Activated B cell treated with CpG ODN at 0.5 μM for 24 hours (primary cell): ENCODE measurements at places on chromosomes 7 and 10. TPM values are rescaled to one million over a fixed set of nuclear protein-coding genes. Genes with fewer than 3 reads are reported as not detected.

The SLC26A5 gene
- not detected in 2 replicates for total RNA-seq

DNA sequence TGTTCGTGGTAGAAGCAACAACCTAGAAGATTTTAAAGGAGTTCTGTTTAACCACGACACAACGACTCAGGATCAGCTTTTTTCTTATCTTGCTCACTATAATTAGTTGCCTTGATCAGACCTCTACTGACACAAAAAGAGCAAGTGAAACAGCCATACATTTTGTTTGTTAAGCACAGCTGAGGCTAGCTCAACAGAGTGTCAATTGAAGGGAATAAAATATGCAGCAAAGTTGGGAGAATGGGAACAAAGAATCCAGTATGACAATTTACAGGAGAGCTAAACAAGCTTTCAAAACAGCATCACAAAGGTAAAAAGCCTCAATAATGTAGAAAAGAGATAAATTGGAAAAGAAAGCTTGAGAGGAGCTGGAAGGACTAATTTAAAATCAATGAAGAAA lies 40.5 kb upstream of the HERPUD2 start:
- DNase-seq, result no peak

DNA sequence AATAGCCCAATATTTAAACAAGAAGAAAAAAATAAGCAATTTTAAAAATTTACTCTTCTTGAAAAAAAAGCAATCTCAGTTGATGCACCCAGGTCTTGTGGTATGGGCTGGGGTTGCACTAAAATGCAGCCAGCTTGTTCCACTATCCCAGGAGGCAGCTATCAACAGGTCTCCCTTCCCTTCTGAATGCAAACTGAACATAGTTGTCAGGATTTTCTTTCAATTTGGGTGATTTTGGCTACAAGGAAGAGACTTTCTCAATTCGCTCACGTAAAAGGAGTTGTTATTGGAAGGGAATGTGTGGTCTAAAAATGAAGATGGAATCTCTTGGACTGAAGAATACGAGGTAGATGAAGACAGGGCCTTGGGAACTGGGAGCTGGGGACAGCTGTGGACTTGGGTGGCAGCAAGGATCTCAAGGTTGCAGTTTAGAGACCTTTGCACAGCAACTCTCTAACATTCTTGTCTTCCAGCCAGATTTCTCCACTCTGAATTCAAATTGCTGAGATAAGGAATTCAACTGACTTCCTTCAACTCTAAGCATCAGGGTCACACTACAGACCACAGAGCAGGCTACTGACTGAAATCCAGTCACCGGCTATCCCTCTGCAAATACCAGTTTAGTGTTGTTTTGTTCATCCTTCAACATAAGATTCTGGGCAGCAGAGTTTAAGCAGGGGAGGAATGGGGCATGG lies 3.1 kb upstream of the TMEM26 start:
- DNase-seq, result no peak

The GPR26 gene
- not detected in 2 replicates for total RNA-seq

- DNase-seq, result no peak
Observed at GRCh38 chr7:50681432-50682045, 101.2 kb downstream of the GRB10 start.

The PON1 gene
- total RNA-seq, result not detected in 2 replicates

DNA sequence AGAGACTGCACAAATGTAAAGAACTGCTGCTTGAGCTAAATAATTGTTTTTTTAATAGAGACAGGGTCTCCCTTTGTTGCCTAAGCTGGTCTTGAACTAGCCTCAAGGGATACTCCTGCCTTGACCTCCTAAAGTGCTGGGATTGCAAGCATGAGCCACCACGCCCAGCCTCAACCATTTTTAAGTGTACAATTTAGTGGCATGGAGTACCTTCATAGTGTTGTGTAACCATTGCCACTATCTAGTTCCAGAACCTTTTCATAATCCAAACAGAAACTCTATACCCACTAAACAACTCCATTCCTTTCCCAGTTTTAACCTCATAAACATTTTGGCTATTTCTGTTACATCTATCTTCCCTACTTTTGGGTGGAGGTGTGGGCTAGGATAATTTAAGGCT lies 6.7 kb downstream of the EIF4H start:
- no peak for DNase-seq

- no peak for DNase-seq
Observed at GRCh38 chr7:110852156-110852940, 238.6 kb upstream of the LRRN3 start.

- DNase-seq, result no peak
Observed at GRCh38 chr7:30612658-30613265, 18.1 kb downstream of the GARS1 start.

GRCh38 chr10:96618653-96619052 lies 31.8 kb upstream of the TM9SF3 start:
- no peak for DNase-seq

- no peak for DNase-seq
Observed at GRCh38 chr10:8045726-8046494, 8.6 kb upstream of the GATA3 start.

DNA sequence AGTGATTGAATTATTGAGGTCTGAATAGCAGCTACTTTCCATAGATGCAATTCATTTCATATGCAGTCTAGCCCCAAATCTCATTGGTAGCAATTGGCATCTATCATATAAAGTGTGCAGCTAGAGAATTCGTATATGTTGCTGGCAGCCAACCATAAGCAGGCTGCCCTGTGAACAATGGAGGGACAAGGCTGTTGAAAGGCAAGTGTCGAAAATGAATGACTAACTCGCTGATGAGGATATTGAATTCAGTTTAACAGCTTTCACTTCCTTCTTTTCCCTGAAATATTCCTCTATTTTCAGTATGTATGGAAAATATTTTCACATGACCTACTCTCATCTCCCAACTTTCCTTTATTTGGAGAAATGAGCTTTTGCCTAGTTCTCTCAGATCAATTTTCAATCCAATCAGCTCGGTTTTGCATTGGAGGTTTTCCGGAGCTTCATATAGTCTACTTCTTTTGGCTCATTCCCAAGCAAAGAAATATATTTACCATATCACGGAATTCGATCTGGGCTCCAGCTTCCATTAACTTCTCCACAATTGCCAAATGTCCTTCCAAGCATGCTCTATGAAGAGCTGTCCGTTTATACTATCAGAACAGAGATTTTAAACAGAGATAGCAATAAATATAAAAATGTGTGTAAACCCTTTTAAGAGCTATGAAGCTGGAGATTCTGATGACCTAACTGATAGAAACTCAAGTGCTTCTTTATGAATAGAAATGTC lies 3.5 kb downstream of the ANKRD1 start:
- no peak for DNase-seq

The DIP2C gene
- 0.37 and 0.49 TPM in 2 replicates for total RNA-seq

DNA sequence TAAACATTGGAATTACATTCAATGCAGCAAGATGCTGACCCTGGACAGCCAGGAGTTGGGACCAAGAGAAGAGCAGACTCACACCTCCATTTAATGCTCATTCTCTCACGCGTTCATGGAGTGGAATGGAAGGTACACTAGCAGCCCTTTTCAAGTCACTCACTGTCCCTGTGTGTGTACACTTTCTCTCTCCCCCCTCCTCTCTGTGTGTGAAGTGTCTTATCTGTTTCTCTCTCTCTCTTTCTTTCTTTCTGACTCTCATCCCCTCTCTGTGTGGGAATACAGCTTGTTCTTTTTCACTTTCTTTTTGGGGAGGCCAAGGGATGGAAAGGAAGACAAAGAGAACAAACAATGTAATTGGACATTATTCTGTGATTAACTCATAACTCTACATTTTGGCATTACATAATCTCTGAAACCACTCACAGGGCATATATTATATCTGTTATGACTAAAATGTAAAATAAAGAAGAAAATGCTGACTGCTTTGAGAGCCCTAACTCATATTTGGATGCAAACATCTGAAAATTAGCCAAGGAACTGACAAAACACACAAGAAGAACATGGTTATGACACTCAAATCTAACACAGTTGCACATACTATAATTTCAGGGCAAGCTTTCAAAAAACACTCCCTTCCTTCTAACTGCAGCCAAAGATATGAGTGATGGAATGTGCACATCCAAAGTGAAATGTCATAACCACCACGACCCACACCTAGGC lies 188.8 kb downstream of the PARD3 start:
- DNase-seq, result no peak

DNA sequence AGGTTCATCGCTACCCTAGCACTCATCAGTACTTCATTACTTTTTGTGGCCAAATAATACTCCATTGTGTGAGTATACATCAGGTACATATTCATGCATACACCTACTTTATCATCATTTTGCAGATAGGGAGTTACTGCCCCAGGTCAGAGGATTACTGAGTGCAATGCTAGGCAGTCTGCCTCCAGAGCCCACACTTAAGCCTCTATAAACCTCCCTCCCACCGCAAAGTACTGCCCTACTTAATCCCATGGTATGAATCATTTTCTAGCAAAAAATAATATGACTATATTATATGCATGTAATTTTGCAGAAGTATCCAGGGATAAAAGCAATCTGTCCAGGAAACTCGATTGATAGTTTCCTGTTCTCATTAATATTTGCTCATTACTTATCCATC lies 194.3 kb downstream of the GRID1 start:
- DNase-seq, result no peak

GRCh38 chr10:76572021-76572420 lies 1065.6 kb downstream of the KCNMA1 start:
- DNase-seq, result no peak

The HOXA9 gene
- not detected in 2 replicates for total RNA-seq

- DNase-seq, result no peak
Observed at GRCh38 chr10:98264378-98265065, 3.5 kb downstream of the LOXL4 start.

The SLC16A9 gene
- 0.81 and 1.2 TPM in 2 replicates for total RNA-seq

DNA sequence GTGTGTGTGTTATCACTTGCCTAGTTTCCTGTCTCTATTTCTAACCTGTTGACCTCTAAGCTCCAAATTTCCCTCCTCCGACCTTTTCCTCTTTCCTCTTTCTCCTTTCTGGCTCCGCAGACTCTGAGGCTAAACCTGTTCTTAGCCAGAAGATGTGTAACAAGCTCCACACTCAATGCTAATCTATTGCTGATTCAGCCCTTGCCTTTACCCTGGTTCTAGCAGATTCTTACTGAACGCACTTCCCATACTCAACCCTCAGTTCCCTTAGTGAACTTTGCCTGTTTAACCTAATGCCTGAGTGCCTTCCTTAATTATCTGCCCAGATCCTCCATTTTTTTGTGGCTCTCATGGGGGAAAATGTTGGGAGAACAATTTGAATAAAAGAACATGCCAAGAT lies 30.0 kb upstream of the SGMS1 start:
- no peak for DNase-seq

The PROSER2 gene
- 0.17 and 0.27 TPM in 2 replicates for total RNA-seq

DNA sequence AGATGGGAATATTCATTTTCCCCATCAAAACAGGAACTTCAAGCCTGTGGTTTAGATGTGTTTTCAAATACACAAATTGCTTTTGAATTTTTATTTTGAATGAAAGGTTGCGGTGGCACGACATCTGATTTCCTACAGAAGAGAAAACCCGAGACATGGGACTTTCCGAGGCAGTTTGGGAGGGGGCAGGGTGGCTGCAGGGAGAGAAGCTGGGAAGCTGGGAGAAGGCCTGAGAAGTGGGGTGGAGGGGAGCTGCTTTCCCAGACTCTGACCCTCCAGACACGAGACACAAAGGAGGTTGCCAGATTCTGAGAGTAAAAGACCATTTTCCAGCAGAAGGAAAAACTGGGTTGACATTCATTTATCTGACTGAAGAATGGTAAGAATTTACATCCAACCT lies 19.6 kb downstream of the TMEM176A start:
- no peak for DNase-seq

- DNase-seq, result no peak
Observed at GRCh38 chr10:132665946-132666704, 119.8 kb downstream of the NKX6-2 start.

- DNase-seq, result no peak
Observed at GRCh38 chr7:129282865-129283264, 58.0 kb downstream of the AHCYL2 start.

DNA sequence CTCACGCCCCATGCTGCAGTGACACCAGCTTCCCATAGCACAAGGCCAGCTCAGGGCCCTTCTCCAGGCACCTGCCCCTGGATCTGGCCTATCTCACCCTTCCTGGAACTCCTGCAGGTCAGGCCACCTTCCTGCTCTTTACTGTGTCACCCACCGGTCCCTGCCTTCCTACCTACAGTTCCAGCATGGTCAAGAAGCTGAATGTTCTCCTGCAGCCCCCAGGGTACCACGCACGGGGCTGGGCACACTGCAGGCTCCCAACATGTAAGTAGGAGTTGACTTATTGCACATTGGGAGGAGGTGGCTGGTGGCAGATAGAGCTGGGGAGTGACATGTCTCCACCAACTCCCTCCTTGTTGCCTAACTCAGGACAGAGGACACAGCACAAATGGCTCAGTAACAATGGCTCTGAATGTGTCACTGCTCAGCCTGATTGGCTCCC lies 14.5 kb downstream of the ITPRIP start:
- DNase-seq, result no peak

- DNase-seq, result no peak
Observed at GRCh38 chr10:101828766-101829551, 10.7 kb upstream of the OGA start.

The FAM171A1 gene
- 0.05 TPM in 1 of 2 replicates, not detected in the other for total RNA-seq

DNA sequence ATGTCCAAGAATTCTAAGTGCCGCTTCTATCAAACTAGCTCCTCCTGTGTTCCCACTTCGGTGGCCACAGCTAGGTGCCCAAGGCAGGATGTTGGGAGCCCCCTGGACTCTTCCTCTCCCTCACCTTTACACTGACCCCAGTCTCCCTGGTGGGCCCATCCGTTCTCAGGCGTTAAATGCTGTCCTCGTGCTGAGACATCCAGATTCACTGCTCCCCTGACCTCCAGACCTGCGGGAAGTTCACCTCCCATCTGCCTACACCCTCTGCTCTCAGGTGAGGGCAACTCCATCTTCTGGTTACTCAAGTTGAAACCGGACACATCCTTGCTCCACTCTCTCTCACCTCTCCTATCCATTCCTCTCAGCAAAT lies 114.3 kb downstream of the ARHGAP22 start:
- DNase-seq, result peak; percentile 3

DNA sequence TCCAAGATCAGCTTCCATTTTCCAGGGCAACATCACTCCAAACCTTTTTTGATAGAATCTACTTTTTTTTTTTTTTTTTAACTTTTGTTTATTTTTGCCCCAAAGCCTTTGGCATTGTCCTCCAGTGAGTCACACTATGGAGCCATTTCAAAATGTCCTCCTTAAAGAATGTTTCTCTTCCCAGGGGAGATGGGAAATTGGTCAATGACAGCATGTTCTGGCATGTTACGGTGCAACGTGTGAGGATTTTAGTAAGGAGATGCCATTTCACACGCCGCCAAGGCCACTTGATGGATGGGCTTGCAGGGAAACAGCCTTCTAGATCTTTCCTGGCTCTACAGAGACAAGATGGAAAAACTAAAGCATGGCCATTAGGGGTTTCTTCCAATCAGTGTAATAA lies 30.7 kb upstream of the TRIL start:
- no peak for DNase-seq

The DLX5 gene
- not detected in 2 replicates for total RNA-seq

DNA sequence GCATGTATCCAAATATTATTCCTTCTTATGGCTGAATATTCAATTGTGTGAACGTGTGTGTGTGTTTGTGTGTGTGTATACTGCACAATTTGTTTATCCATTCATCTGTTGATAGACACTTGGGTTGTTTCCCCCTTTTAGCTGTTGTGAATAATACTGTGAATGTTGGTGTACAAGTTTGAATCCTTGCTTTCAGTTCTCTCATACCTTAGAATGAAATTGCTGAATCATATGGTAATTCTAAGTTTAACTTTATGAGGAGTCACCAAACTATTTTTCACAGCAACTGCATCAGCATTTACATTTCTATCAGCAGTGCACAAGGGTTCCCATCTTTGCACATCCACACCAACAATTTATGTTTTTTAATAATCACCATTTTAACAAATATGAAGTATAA lies 86.9 kb upstream of the GATAD1 start:
- DNase-seq, result no peak

GRCh38 chr10:66463611-66464010 lies 462.2 kb upstream of the LRRTM3 start:
- no peak for DNase-seq
